ENCODE measurements at places on chromosomes 6 and 20.

DNA sequence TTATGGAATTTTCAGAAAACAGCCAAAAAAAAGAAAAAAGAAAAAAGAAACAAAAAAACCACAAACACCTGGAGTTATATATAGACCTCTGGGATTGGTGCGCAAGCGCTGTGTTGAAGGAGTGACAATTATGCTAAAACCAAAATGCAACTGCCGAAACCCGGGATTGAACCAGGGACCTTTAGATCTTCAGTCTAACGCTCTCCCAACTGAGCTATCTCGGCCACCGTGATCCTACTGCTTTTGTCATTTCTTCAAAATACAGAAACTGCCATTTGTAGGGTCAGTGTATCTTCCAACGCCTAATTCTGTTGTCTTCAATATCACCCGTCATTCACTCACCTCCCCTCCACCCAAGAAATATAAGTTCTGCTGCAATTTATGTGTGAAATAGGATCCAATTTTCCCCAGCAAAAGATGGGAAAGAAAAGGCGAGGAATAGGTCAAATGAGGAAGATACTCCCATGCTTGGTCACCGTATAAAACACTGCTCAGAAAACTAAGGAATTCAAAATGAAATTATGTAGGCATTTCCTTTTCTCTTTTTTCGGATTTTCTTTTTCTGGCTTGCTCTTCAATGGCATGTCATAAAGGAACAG is 116.0 kb downstream of the TRIM27 start:
- DNase-seq, result no peak

DNA sequence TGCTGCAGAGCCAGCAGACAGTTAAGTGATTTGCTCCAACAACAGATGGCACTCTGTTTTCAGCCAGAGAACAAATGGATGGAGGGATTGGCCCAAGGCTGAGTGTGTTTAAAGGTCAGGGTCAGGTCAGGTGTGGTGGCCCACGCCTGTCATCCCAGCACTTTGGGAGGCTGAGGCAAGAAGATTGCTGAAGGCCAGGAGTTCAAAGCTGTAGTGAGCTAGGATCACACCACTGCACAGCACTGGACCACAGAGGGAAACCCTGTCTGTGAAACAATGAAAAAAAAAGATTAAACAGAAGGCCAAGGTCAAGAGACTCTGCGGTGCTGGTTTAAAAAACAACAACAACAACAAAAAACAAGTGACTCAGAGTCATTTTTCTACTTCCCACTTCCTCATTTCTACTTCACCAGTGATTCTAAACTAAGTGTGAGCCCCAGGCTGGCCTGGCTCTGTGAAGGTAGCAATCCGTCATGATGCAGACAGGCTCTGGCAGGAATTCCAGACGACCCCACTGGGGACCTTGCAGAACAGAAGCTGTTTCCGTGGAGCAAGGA is 42.5 kb upstream of the ARMC2 start:
- DNase-seq, result no peak

- DNase-seq, result no peak
Measured at GRCh38 chr6:91042656-91043055, 455.8 kb upstream of the MAP3K7 start.

GRCh38 chr6:159217595-159218275 is 48.5 kb downstream of the FNDC1 start:
- no peak for DNase-seq

GRCh38 chr6:39335780-39336545 is 13.5 kb upstream of the KCNK16 start:
- DNase-seq, result no peak

GRCh38 chr6:41630069-41630468 is 8.2 kb upstream of the MDFI start:
- DNase-seq, result no peak

DNA sequence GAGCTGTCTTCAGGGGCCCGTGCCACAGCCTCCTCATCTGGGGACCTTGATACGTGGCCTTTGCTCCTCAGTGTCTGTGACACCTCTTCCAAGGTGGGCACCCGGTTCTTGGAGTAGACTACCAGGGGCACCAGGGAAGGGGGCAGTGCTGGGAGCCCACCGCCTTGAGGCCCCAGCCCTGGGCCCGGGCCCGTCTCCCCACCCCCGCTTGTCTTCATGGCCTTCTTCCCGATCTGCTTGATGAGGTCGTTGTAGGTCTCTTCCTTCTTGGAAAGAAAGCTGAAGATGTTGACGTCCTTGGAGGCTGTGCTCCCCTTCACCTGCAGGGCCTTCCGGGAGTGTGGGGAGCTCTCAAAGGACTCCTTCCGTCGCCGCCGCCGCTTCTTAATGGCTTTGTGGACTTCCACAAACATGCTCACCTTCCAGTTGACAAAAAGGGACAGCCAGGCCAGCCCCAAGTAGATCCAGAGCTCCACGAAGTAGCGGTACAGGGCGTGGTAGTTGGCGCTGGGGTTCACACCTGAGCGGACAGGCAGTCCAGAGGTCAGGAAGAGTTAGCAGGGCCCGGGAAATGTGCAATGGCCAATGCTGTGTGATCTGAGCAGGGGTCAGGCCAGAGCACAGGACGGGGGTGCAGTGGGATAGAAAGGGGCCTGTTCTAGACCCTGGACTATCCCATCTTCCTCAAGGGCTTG is 37.9 kb downstream of the KCNK5 start:
- DNase-seq, result no peak

DNA sequence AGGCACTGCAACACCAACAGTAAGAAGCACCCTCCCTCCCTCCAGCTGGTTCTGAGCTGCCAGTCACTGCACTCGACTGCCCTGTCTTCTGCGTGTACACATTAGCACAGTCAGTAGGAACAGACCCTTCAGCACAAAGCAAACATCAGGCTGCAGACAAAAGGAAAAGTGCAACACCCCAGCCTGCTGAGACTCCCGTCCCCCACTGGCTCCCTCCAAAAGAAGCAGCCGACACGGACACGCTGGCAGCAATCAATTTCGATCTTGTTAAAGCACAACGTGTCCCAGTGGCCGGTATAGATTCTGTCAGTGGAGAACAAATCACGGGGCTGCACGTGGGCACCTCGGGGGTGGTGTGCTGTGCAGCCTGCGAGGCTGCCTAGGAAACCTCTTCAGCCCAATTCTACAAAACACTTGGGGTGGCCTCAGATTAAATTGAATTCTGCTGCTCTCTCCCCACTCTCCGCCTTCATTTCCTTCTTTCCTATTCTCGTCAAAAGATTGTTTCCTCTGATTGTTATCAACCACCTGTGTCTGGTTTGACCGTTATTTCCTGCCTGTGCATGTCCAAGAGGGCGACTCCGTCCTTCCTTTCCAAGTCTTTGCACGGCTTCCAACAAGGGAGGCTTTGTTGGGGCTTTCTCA is 38.7 kb downstream of the TRAF3IP2 start:
- no peak for DNase-seq

- no peak for DNase-seq
Measured at GRCh38 chr6:13554929-13555333, 19.5 kb upstream of the SIRT5 start.

GRCh38 chr20:22890594-22891300 is 144.4 kb upstream of the SSTR4 start:
- DNase-seq, result no peak

- no peak for DNase-seq
Measured at GRCh38 chr6:87971605-87972262, 75.9 kb upstream of the SPACA1 start.

GRCh38 chr6:12381587-12381986 is 91.4 kb downstream of the EDN1 start:
- no peak for DNase-seq

DNA sequence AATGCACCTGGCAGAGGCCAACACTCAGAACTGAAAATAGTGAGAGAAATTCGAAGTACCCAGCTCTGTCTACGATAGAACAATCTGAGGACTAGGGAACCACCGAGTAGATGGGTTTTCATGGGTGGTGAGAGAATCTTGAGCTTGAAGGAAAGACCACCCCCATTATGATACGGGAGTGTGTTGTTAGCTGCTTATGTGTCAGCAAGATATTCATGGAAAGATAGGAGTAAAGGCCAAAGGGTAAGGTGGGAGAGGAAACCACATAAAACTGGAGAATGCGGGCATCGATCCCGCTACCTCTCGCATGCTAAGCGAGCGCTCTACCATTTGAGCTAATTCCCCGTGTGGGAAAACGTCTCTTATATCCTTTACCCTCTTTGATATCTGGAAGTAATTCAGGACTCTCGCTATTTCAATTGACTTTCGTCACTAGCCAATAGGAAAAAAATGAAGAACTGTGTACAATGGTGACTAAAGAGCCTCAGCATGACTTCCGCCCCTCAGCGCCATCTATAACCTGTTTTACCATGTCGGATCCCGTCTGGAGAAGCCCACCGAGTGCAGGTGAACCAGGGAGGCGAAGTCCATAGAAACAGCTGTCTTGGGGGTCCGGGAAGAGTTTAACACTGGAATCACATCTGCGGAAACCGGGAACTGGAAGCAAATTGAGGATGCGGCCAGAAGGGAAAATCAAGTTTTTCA is 25.0 kb upstream of the ABT1 start:
- DNase-seq, result peak; percentile 63

DNA sequence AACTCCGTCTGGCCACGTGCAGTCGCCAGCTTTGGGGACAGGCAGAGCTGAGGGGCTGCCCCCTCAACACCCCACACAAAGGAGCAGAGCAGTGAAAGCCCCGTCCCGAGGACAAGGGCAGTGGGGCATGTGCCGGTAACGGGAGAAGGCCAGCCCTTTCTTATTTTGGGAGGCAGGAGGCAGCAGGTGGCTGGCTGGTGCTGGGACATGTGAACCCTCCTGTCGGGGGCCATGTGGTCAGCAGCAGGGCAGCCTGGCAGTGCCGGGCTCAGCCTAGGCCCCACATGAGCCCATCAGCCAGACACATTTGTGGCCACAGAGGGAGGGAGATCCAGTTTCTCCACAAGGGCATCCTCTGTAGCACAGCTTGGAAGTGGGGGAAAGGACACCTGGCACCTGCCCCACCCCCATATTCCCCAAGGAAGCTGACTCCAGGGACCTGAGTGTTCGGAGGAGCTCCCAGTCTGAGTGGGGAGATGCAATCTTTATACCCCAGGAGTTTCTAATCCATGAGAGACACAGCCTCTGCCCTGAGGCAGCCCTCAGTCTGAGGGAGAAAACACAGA is 137.6 kb downstream of the MRPL14 start:
- no peak for DNase-seq

DNA sequence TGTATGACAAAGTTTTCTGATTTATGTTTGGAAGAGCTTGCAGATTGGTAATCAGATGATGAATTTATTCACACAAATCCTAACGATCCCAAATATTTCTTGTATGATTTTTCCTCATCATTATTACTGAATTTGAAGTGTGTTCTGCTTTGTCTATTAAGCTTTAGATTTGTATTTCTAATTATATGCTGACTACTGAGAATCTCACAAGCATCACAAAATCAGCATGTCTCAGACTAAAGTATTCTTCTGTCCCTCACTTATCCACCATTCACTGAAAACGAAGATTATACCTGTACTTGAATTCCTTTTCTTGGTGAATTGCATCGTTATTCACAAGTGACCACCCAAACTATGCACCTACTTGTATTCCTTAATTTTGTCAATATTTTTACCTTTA is 796.3 kb upstream of the MAP3K7 start:
- DNase-seq, result no peak

DNA sequence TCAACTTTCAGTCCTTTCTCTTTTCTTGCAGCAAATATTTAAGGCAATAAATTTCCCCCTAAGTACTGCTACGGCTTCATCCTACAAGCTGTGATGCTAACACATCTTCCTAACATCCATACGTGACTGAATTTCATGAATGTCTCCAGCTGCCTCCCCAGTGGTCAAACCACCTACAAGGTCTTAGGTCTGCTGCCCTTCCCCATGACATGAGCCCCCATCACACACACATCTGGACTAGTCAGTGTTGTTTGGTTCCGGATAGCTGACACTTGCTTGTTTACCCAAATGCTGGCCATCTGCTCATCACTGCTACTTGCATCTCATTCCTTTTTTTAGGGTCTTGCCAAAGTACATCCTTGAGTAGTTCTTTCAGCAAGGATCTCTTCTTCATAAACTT is 14.6 kb downstream of the RRBP1 start:
- no peak for DNase-seq

GRCh38 chr6:137165375-137166246 is 7.8 kb downstream of the IL22RA2 start:
- DNase-seq, result no peak

GRCh38 chr6:150236544-150236943 is 93.7 kb downstream of the PPP1R14C start:
- no peak for DNase-seq

DNA sequence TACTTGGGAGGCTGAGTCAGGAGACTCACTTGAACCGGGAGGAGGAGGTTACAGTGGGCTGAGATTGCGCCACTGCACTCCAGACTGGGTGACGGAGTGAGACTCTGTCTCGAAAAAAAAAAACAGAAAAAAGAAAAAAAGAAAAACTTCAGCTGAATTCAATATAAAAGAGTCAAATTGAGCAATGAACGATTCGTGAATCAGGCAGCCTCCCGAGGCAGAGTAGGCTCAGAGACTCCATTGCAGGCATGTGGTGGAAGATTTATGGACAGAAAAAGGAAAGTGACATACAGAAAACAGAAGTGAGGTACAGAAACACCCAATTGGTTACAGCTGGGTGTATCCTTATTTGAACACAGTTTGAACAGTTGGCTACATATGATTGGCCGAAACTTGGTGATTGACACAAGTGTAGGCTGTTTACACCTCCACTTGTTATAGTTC is 56.3 kb downstream of the HLA-DPB1 start:
- DNase-seq, result no peak

GRCh38 chr6:17600527-17601385 is 654 bp downstream of the FAM8A1 start:
- peak; percentile 19 for DNase-seq

DNA sequence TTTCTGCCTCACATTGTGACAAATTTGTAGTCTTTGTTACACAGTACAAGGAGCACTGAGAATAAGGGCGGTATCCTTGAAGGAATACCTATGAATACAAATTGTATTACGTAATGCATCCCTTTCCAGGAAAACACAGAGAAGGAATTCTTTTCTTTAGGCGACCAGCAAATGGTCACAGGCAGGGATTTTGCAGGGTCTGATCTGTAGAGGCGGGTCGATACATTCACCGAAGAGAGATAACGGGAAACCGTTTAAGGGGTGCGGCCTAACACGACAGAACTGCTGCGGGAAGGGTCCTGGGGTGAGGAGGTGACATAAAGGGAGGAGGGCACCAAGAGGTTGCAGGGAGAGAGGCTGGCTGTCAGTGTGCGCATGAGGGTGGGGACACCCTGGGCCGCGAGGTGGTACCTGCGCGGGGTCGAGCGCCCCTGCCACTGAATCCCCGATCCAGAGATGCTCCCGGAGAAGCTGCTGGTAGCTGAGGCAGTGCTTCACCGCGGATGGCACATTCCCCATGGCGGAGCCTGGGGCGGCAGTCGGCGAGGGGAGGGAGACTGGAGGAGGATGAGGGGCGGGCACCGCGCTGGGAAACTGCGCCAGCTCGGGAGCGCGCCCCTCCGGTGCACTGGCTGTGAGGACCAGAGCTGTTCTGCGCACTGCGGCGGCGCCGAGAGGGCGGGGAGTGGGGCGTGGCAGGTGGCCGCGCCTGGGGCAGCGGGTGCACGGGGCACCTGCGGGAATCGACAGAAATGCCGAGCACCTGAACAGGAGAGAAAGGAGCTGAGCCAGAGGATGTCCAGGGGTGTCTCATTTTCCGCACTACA is at the start of gene HMGCLL1:
HMGCLL1 (minus strand) TSS at position 656 of the 827 bp plus-strand sequence; CDS start at position 519, 137 bp downstream.
- DNase-seq, result no peak

Measured in T-helper 2 cell (primary cell).